ENCODE measurements at places on chromosomes 13 and 19. TPM values are rescaled to one million over a fixed set of nuclear protein-coding genes. Genes with fewer than 3 reads are reported as not detected.

DNA sequence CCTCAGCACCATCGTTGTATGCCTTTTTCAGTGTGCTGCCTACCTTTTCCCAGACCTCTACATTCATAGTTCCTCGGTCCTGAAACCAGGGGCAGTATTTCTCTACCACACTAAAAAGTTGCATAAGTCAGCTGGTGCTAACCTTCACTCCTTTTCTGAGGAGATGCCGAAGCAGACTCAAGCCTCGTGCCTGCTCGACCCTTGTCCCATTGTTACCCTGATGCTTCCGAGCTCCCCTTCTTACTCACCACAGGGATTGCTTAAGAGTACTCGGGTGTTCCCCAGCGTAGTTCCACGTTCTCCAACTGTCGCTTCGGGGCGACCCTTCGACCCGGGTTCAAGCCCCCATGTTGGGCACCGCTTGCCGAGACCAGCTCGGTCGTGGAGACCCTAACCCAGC is 19.0 kb upstream of the IL17D start:
- H3K27ac ChIP-seq: no peak overlapping the region
- no peaks in the 10 kb centered on the region for H3K4me1 ChIP-seq
- H3K36me3 ChIP-seq: no peaks in the 10 kb centered on the region
- no peak for DNase-seq
- no peak overlapping the region for H3K4me3 ChIP-seq

TGFB1 gene
- total RNA-seq: 12.2 TPM

SRRM5 gene
- 0.25 TPM for total RNA-seq

KBTBD6 gene
- 10.2 TPM for total RNA-seq

- H3K4me3 ChIP-seq: no peak overlapping the region
- H3K27me3 ChIP-seq: no peaks in the 10 kb centered on the region
- peaks cover 11% of the 10 kb centered on the region for H3K36me3 ChIP-seq
- H3K4me1 ChIP-seq: no peaks in the 10 kb centered on the region
- DNase-seq: no peak
- H3K27ac ChIP-seq: no peak overlapping the region
Measured at GRCh38 chr19:6250909-6251308, 28.9 kb downstream of the MLLT1 start.

- H3K36me3 ChIP-seq: no peaks in the 10 kb centered on the region
- no peaks in the 10 kb centered on the region for H3K27me3 ChIP-seq
- no peaks in the 10 kb centered on the region for H3K4me1 ChIP-seq
- H3K27ac ChIP-seq: no peak overlapping the region
- no peak for DNase-seq
Measured at GRCh38 chr13:73364736-73365135, 305.9 kb downstream of the KLF5 start.

Data from H1 (cell line).